ENCODE measurements at places on chromosomes 3 and 15.

- DNase-seq: no peak
Measured at GRCh38 chr3:115469649-115470048, 153.7 kb upstream of the GAP43 start.

- peak; percentile 49 for DNase-seq
Measured at GRCh38 chr15:58467121-58467721, 35.4 kb downstream of the LIPC start.

- DNase-seq: no peak
Measured at GRCh38 chr3:116815321-116815720, 105.7 kb downstream of the TUSC7 start.

DNA sequence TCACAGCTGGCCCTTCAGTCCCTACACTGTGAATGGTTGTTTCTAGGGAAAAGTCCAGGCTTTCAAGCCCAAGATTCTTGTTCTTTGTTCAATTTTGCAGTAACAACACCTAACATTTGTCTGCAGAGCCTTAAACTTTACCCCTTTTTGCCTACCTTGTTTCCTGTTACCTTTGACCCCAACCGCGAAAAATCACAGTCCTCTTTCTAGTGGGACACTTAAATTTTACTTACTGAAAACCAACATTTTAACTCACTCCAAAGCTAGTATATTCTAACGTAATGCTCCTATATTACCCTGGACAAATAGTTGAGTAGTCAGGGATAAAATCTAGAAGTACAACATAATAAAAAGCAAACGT, 649 bp upstream of the PIK3CB start:
- no peak for DNase-seq

DNA sequence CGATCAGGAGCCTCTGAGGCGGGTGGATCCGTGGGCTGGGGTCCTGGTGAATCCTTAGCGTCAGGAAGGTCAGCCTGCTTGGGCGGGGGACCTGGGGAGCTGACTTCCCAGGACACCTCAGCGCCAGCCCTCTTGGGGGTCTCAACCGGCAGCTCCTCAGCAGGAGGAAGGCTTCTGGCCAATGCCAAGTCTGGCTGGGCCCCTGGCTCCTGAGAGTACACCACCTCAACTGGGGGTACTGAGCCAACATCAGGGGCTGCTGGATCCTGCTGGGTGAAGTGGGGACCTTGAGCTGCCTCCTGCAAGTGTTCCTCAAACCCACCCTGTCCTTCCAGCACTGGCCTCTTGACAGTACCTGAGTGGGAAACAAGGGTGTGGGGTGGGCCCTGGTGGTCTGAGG, 3.1 kb downstream of the PRRT3 start:
- DNase-seq: no peak

GRCh38 chr15:57767481-57767880, 61.0 kb downstream of the POLR2M start:
- no peak for DNase-seq

- DNase-seq: no peak
Measured at GRCh38 chr3:8455526-8456411, 45.9 kb upstream of the LMCD1 start.

GRCh38 chr15:48806151-48806550, 4.7 kb downstream of the CEP152 start:
- no peak for DNase-seq

- no peak for DNase-seq
Measured at GRCh38 chr15:87756072-87756471, 500.5 kb downstream of the NTRK3 start.

- DNase-seq: no peak
Measured at GRCh38 chr3:31014317-31015040, 120.0 kb upstream of the GADL1 start.

DNA sequence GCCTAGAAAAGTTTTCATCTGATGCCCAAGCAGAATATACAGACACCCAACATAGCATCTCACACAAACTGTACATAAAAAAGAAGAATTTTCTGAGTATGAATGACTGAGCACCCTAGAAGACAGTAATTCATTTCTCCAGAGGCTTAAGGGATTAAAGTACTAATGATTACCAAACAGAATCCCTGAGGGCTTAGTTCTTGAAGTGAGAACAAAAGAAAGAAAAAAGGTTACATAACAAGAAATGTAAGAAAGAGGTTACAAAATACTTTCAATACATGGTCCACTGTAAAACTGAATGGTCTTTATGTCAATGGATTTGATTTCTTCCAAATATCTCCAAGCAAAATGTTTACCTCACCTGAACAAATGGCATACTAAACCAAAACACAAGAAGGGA, 9.1 kb upstream of the NEK10 start:
- no peak for DNase-seq

DNA sequence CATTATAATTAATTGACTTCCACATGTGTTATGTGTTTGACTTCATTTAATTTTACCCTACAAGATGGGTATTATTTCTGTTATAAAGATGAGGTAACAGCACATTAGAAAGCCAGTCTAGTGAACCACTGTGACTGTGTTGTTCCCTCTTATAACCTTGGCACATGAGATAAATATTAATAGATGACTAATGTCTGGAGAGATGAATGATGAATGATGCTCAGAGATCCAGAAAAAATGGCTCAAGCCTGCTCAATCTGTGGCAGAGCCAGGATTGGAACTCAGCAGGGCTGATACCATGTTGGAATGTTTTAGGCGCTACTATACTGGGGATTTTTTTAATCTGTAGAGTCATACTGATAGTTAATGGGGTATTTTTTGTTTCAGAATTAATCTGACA, 118.8 kb upstream of the PTX3 start:
- no peak for DNase-seq

GRCh38 chr3:39445927-39446326, 21.6 kb upstream of the MOBP start:
- no peak for DNase-seq

- DNase-seq: no peak
Measured at GRCh38 chr15:66747223-66747622, 45.2 kb downstream of the SMAD6 start.

DNA sequence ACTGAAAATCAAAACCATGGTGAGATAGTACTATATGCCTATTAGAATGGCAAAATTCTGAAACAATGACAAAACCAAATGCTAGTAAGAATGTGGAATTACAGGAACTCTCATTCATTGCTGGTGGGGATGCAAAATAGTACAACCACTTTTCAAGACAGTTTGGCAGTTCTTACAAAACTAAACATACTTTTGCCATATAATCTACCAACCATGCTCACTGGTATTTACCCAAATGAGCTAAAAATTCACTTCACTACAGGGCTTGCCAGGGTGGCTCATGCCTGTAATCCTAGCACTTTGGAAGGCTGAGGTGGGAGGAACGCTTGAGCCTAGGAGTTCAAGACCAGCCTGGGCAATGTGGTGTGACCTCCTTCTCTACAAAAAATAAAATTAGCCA, 40.0 kb downstream of the MYO9A start:
- DNase-seq: no peak

DNA sequence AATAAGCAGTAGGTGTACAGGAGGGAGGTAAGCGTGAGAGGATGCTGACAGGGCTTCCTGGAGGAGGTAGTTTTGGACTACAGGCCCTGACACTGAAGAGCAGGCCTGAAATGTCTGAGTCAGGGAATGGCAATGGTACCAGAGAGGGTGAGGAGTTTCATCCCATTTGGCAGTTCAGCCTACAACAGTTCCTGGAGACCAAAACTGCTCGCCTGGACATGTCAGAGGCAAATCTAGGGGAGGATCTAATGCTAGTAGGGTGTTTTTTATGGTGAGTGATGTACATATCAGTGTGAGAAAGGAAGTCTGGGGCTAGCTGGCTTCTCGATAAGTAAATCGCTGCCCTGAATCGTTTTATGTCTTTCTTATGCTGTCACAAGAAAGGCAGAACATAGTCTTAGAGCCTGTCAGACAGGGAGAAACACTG, 13.8 kb upstream of the TNFSF10 start:
- no peak for DNase-seq

DNA sequence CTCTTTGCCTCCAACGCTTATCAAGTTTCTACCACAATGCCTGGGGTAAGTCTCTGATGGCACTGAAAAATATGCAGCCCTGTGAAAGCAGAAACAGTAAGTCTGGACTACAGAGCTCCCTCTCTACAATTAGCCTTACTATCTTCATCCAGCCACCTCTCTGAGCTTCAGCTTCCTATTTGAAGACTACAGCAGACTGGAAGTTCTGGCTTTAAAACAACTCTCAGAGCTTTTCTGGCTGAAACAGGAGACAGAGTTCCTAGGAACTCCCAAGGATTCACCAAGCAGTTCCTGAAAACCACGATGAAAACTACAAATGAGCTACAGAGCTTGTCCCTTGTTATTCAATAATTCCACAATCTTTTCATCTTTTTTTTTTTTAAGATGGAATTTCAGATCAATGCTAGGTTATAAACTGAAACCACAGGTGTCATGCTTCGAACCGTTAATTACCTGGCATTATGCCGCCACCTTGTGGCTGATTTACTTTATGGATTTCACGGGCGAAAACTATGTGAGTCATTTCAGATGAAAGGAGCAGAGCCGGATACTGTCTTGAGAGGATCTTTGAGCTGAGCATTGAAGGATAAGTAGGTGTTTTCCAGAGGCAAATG, 3.9 kb downstream of the CRYGS start:
- peak; percentile 48 for DNase-seq

GRCh38 chr3:187679638-187680396, 9.6 kb upstream of the SST start:
- DNase-seq: peak; percentile 38

GRCh38 chr3:39021465-39022285, 30.1 kb downstream of the SCN11A start:
- no peak for DNase-seq

DNA sequence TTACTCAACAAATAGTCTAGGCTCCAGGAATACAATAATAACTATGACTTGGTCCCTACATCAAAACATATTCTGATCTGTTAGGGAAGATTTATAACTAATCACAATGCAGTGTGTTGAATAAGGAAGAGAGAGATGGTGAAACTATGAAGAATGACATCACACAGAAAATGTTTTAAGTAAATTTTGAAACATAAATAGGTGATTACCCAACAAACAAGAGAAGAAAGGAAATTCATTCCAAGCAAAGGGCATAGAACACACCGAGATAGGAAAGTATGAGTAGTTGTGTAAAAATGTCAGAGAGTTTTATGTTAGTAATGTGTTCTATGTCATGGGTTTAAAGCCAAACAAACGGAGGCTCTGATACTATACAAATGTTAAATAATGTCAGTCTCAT, 13.4 kb downstream of the SEC62 start:
- no peak for DNase-seq

- DNase-seq: no peak
Measured at GRCh38 chr3:131072845-131073244, 46.2 kb downstream of the NEK11 start.

DNA sequence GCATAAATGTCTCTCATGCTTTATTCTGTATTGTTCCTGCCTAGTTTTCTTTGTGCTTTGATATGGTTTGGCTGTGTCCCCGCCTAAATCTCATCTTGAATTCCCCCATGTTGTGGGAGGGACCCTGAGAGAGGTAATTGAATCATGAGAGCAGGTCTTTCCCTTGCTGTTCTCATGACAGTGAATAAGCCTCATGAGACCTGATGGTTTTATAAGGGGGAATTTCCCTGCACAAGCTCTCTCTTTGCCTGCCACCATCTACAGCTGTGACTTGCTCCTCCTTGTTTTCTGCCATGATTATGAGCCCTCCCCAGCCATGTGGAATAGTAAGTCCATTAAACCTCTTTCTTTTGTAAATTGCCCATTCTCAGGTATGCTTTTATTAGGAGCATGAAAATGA, 1596.6 kb downstream of the SI start:
- no peak for DNase-seq

GRCh38 chr3:83063446-83063845, 1302.0 kb upstream of the GBE1 start:
- DNase-seq: no peak

GRCh38 chr15:76187163-76187562, 124.1 kb downstream of the ETFA start:
- DNase-seq: no peak

GRCh38 chr15:70781236-70781635, 17.9 kb upstream of the UACA start:
- no peak for DNase-seq

- peak; percentile 40 for DNase-seq
Measured at GRCh38 chr15:39403640-39404117, 177.2 kb upstream of the THBS1 start.

DNA sequence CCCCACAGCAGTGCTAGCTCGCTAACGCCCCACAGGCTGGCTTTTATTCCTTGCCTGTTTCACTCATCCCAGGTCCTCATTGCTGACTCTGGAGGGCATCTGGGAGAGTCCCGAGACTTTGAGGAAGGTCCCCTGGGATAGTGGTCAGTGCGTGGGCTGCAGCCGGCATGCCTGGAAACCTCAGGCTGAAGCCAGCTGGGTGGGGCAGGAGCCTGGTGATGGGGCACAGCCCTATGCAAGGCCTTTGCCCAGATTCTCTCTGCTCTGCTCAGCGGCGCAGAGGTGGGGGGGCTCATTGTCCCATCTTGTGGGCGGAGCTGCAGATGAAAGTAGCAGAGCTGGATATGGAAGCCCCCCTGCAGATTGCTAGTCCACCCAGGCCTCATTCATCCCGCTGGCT, 55.7 kb upstream of the SMAD6 start:
- no peak for DNase-seq

DNA sequence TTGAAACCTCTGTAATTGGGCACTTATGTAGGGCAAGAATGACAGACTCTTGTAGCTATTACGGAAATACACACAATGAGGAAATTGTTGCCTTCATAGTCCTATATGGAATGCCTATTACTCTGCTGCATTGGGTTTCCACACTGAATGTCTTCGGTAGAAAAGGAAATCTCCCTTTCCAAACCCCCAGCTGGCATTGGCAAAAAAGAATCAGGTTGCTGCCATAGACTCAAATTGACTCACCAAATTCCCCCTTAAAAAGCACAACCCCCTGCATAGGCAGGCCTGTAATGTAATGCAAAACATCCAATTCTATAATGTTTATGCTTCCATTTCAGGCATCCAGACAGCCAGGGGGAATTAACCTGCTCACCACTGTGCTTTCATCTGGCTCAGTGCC, 44.8 kb upstream of the NTRK3 start:
- no peak for DNase-seq

GRCh38 chr3:54045061-54045815, 77.1 kb upstream of the CACNA2D3 start:
- no peak for DNase-seq

GRCh38 chr3:46479696-46480095, 15.0 kb upstream of the LTF start:
- no peak for DNase-seq

GRCh38 chr3:129001101-129001805, at the start of gene EFCC1:
TSS of gene EFCC1 (plus strand) at chr3:129001304. CDS start at chr3:129001629, 325 bp downstream.
- DNase-seq: no peak

DNA sequence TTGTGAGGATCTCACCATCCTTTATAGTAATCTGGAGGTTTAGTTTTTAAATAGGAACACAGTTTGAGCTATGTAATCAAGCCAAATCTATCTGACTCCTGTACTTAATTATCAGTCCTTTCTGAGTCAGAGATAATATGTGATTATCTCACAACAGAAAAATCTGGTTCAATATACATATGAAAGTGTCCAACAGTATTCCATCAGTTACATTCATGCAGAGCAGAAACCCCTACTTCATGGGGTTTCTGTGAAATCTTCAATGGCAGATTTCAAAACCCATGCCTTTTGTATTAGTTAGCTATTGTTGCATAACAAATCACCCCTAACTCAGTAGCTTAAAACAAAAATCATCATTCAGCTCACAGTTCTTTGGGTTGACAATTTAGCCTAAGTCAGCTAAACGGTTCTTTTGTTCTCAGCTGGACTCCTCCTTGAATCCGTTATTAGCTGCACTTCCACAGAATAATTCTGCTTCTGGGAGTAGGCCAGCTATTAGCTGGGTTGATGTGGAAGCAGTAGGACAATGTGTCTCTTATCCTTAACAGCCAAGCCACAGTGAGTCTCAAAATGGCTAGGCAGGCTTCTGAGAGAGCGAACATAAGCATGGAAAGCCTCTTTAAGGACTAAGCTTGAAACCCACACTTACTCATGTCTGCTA, 42.9 kb upstream of the ARPP21 start:
- DNase-seq: no peak
